Fibroblast of the conjunctiva (primary cell): ENCODE measurements at places on chromosomes 4 and X.

DNA sequence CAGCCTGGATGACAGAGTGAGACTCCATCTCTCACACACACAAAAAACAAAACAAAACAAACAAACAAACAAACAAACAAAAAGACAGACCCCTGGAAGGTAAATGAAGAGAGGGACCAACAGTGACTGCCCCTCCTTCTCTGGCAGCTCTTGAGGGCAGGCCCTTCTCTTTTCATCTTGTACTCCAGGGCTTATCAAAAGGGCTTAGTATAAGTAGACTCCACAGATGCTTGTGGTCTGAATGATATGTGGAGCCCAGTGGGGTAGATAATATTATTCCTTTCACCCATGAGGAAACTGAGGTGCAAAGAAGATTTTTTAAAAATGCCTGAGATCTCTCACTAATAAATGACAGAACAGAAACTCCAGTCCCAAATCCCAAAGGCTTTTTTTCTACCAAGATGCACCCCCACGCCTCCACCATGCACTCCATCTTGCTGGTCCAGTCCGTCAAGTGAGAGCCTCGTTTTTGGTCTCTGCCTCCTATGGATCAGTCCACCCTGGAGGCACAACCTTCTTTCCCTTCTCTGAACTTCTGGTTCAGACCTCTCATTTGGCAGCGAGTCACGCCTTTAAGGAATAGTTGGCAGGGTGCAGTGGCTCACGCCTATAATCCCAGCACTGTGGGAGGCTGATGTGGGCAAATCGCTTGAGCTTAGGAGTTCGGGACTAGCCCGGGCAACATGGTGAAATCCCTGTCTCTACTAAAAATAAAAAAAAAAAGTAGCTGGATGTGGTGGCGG lies 17.0 kb upstream of the CHRNA9 start:
- no peak for DNase-seq

DNA sequence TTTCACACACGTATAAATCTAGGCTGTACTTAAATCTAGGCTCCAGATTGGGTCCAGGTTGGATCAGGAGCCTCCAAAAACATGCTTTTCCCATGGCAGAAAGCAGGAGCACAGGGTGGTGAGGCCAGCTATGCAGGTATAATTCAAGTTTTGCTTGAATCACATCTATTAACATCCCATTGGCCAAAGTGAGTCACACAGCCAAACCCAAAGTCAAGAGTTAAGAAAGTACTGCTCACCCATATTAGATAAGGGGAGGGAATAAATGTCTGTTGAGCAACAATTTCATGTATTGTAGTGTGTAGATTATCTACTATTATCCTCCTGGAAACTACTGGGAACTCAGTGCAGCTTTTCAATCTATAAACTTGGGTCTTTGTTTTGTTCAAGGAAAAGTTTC lies 12.8 kb downstream of the SUPT20HL2 start:
- no peak for DNase-seq

DNA sequence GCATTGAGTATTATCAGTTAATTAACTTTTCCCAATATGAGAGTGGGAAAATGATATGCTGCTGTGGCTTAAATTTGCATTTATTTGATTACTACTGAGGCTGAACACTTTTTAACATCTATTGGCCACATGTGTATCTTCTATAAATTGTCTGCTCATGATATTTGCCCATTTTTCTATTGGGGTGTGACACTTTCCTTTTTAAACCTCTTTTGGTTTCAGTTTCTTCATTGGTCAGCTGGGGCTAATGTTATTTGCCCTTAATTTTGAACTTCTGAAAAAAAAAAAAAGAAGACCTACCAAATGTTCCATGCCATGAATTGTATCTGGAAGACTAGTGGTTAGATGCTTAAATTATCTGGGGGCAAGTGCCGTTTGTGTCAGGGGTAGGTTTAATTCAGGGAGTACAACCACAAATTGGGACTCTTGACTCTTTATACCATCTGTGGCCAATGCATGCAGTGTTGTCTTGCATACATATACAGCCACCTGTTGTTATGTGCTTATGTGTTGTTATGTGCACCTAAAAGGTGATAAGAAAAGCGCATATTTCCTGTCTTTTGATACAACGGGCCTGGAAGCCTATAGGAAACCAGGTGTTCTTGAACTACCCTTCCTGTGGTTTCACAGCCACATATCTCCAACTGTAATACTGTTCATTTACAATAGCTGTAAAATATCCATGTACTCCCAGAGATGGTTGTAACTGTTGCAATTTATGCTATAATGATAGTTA lies 49.0 kb downstream of the SH2D1A start:
- DNase-seq: no peak

DNA sequence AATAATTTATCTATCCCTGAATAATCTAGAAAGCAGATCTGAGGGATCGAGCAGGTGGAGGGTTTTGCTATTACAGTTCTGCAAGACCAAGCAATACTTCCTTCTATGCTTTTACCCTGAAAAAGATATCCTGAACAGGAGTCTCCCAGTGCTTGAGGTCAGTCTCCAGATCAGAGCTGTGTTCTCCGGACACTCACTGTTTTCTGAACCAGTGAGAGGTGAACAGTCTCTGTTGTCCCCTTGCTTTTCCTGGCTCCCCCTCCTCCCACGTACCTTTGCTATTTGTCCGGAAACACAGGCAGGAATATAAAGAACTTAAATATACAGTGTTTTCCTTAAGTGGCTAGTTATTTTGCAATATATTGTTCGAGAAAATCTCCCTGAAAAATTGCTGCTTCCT lies 116.6 kb downstream of the ATXN3L start:
- DNase-seq: no peak

- no peak for DNase-seq
Measured at GRCh38 chr4:136484996-136485395, 1047.3 kb downstream of the PCDH18 start.
